ENCODE measurements at places on chromosomes 4 and X.
A peak's percentile ranks its signal among the peaks of the same experiment; 100 is the strongest.

GRCh38 chr4:18869166-18869565, 847.6 kb upstream of the LCORL start:
- DNase-seq = no peak

GRCh38 chrX:70022616-70023015, 27.1 kb downstream of the AWAT2 start:
- no peak for DNase-seq

GRCh38 chr4:112099701-112100297, 45.5 kb upstream of the FAM241A start:
- no peak for DNase-seq

DNA sequence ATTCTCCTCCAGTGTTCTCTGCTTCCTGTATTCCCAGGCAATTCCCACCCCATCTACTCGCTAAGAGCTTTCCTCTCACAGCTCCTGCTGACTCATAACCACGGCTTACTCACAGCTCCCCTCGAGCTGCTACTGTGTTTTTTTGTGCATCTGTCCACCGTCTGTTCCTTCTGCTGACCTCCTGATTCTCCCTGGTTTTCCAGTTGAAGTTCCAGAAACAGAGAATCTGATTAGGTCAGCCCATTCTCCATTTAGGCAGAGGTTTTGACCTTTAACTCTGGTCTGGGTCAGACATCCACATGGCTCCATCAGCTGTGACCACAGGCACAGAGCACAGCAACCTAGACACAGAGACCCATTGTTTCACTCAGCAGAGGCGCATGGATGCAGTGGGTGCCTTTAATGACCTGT, 5.5 kb upstream of the SMIM20 start:
- no peak for DNase-seq

- no peak for DNase-seq
Measured at GRCh38 chr4:186297013-186297645, 31.1 kb downstream of the F11 start.

GRCh38 chr4:149158817-149159216, 656.8 kb downstream of the IQCM start:
- no peak for DNase-seq

DNA sequence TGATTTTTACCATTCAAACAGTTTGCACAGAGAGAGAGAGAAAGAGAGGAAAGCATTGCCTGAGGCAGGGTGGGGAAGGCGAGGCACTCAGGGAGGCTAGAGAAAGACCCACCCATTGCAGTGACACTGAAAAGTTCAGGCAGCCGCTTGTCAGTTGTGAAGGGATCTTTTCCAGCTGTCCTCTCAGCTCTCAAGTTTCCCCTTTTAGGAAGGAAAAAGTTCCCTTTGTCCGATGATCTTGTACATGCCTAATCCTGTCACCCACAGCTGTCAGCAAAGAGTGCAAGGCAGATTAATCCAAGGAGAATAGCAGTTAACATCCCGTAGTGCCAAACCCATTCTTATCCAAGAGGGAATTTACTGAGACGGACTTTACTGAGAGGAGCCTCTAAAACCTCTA, 255.0 kb downstream of the MAGEB5 start:
- DNase-seq = no peak

DNA sequence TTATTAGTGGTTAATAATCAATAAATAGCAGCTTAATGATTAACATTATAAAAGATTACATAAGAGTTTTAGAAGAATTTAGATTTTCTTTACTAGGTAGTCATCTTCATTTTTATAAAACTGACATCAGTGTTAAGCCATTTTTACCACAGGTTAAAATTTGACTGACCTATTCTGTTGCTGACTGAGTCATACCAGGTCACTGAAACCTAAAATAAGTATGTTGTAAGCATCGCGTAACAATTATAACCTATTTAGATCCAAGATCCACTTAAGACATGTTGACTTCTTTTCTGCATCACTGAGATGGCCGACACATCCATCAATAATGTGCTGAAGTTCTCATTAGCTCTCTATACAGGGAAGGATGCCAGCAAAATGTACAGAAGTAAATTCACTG, 36.7 kb downstream of the ARX start:
- DNase-seq = no peak

DNA sequence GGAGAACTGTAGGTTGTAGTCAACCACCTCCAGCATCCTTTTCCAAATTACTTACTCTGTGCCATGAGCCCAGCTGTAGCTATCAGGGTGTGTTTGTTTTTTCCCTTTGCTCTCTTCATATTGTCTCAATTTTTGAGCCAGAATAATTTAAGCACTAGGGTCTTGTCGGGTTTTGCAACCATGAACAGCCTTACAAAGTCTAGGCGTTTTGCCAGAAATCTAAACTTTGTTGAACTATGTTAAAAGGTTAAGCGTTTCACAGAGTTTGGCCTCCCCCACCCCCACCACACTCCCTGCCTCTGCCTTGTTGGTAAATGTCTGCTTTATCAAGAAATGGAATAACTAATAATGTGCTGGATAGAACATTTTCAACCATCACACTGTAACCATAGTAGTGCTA, 190.6 kb upstream of the TTC29 start:
- no peak for DNase-seq

- DNase-seq = no peak
Measured at GRCh38 chrX:45845142-45845541, 644.5 kb upstream of the DIPK2B start.

DNA sequence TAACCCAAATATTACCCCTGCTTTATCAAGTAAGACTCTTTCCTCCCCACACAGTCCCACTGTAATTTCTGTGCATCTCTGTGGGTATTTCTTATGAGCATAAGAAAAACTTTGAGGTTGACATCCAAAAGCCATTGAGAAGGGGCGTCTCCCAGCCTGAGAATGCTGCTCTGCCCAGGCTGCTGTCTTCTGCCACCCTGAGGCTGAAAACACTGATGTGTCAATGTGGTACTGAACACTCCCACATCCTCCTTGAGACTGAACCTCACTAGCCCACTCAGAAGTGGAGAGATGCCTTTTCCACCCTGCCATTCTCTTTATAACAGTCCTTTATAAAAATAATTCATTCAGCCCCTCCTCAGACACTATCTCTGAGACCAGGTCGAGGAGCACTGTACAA, 120.8 kb downstream of the SMIM20 start:
- no peak for DNase-seq

DNA sequence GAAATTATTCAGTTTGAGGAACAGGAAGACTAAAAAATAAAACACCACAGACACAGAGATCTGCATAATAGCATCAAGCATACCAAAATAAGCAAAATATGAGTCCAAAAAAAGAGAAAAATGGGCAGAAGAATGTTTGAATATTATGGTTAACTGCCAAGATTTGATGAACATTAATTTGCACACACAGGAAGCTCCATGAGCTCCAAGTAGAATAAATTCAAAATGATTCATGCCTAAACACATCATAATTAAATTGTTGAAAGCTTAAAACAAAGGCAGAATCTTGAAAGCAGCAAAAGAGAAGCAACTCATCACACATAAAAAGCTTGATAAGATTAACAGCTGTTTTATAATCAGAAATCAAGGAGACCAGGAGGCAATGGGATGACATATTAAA, 156.6 kb upstream of the ARSJ start:
- DNase-seq = no peak

DNA sequence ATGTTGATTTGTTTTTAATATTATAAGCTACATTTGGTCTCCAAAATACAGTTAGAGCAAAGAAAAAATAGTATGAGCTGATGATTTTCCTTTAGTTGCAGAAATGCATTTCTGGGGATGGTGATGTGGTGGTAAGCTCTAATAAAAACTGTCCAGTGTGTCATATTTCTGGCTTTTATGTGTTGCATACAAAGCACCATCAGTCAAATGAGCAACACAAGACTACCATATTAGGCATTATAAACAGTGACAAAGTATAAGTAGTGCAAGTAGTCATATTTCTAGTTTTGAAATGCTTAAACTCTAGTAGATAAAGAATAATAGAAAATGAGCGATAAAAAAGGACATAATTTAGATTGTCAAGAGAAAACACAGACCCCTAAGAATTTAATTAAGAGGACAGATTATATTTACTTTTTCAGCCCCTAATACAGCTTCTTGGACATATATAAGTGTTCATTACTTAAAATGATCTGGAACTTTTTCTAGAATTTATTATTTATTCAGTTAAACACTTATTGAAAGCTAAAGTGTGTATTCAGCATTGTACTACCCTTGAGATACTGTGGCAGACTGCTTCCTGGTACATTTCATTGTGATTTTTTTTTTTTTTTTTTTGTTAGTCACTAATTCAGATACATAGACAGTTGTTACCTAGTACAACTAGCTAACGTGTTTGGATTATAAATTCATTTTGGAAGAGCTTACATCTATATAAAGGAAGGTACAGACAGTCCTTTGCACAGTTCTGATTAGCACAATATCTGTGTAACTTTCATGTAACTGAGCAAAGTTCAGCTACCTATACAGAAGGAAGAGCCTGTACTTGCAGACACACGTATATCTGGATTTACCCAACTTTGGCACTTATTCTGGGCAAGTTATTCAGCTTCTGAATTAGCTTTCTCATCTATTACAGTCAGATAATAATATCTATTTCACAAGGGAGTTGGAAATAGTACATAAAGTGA, 22.3 kb downstream of the RAP1GDS1 start:
- DNase-seq = no peak

DNA sequence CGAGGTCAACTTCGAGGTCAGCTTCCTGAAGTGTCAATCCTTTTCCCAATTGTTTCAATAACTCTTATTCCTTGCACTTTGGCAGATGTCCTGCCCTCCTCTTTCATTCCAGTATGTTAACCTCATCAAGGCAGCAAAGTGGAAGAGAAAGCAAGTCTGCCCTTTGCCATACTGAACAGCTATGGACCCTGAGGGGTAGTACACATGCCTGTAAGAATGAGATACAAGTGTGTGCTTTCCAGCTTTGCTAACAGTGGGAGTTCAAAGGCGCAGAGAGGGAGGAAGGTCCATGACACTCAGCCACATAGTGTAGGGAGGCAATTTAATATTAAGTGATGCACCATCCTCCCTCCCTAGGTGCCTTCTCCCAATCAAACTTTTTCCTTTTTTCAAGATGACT, 96.4 kb upstream of the ZCCHC13 start:
- no peak for DNase-seq

DNA sequence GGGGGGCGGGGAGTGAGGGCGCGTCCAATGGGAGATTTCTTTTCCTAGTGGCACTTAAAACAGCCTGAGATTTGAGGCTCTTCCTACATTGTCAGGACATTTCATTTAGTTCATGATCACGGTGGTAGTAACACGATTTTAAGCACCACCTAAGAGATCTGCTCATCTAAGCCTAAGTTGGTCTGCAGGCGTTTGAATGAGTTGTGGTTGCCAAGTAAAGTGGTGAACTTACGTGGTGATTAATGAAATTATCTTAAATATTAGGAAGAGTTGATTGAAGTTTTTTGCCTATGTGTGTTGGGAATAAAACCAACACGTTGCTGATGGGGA, 1.1 kb downstream of the HTT start:
- DNase-seq = no peak

GRCh38 chr4:101621120-101621519, 169.4 kb upstream of the BANK1 start:
- no peak for DNase-seq

DNA sequence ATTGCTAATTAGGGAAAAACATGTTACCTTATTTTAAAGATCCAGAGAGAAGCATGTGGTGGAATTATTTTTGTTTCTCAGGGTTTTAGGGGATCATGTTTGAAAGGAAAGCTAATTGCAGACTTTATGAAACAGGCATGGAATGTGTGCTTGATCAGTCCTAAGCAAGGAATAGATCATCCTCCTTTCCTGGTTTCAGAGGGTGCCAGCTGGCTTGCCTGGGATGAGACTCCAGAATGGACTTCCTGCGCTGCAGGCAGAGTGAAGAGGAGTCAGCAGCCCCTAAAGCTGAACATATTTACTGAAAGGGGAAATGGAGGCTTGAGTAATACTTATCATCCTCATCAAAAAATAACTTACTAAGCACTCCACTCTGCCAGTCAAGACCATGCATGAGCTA, 13.3 kb downstream of the FGF5 start:
- DNase-seq = no peak

GRCh38 chr4:42074294-42074693, 78.2 kb downstream of the BEND4 start:
- no peak for DNase-seq

- DNase-seq = no peak
Measured at GRCh38 chr4:74757136-74757535, 37.2 kb downstream of the BTC start.

DNA sequence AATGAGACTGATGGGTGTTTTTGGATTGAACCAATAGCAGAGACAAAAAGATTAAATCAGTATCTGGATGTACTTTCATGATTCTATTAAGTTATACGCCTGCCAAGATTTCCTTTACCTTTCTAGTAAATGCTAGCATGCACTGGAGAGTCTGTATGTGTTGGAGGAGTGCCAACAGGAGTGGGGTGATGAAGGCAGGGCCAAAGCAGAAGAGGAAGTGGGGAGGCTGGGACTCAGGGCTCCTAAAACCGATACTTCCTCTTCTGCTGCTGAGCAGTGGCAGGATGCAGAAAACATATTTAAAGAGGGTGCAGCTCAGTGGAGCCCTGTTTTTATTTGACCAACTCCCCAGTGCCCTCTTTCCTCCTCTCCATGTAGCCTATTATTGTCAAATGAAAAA, 5.6 kb downstream of the CYSLTR1 start:
- peak; percentile 4 for DNase-seq

DNA sequence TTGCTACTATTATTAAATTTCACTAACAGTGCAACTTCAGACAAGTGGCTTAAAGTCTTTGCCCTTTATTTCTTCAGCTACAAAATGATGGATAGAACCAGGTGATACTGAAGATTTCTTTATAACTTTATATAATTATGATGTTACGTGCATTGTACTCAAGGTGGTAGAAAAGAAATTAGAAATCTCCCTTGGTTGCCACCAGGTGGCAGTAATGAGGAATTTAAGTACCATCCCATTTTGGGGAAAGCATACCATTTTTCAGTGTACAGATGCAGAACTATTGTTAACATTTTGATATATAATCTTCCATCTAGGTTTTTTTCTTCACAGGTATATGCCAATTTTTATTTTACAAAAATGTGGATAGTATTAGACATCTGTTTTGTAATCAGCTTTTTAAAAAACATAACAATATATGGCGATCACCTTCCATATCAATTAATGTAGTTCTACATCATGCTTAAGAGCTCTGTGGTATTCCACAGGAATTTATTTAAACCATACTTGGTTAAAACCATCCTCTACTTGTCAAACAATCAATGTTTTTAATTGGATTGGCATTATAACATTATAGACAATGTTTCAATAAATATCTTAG, 37.7 kb upstream of the RAB33B start:
- no peak for DNase-seq

DNA sequence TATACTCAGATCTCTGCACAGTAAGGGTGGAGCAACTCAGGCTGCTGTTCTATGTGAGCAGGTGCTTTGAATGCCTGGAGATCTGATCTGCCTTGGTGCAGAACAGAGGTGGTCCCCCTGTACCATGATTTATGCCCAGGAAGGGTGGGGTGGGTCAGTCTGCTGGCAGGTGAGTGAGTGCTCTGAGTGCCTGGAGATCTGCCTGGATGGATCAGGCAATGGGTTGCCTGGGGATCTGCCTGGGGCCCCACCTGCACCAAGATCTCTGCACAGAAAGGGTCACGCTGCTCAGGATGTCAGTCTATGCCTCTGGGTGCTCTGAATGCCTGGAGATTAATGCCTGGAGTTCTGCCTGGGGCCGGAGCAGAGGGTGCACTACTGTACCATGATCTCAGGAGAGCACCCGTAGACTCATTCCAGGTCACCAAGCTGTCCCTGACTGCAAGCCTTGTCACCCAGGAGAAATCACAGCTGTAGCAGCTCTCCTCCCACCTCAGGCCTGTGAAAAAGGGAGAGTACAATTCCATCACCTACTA, 342.9 kb downstream of the GBA3 start:
- no peak for DNase-seq

GRCh38 chr4:6875431-6875831, 34.2 kb upstream of the TBC1D14 start:
- no peak for DNase-seq

Measured in stimulated activated CD8-positive, alpha-beta memory T cell treated with anti-CD3 and anti-CD28 coated beads, Interleukin-4, amount 100 ng/mL, for 4 hours (primary cell).